ENCODE measurements at places on chromosomes 5 and 9.

DNA sequence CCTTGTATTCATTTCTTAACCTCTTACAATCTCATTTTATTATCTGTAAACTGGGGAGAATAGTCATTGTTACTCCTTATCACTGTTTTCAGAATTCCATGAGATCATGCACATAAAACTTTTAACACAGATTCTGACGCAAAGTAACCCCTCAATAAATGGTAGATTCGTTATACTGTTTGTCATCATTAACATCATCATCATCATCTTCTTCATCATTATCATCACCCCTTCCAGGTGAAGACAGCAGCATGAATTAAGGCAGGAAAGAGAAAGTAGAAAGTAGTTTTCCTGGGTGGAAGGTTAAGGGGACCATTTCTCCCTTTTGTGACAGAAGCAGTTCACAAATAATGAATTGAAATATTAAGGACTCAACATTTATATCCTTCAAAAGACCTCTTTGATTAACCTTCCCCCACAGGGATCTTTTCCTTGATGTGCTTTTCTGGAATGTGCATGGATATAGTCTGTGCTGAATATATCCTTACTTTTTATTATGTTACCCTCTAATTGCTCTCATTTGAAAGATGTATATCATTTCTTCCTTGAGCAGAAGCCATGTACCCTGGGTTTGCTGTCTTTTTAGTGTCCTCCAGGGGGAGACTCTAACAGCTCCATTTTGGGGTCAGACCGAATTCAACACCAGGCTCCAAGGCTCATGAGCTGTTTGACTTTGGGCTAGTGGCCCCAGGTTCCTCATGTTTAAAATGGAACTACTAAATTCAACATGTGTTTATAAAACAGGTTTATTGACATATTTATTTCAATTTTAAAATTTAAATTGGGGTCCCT lies 1029.9 kb upstream of the WWC1 start:
- no peak for DNase-seq

DNA sequence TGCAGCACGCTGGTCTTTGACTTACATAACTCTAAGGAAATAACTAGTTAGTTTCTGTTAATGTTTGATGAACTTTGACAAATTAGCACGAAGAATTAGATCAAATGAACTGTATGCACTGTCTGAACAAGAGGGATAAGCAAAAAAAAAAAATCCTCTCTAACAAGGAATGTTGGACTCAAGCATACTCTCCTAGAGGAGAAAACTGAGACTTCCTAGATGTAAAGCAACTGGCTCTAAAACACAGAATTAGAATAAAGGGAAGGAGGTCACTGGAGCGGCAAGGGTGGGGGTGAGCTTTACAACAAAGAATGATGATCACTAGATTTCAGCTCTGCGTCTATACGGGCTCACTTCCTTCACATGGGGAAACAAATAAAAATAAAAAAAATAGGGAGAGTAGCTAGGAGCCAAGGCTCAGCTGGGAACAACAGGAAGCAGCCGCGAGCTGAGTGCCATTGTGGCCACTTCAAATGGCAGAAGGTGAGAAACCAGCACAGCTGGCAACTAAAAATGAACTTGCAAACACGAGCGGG lies 48.7 kb upstream of the CEMIP2 start:
- no peak for DNase-seq

GRCh38 chr5:74651710-74652109 lies 11.2 kb upstream of the ENC1 start:
- DNase-seq, result no peak

DNA sequence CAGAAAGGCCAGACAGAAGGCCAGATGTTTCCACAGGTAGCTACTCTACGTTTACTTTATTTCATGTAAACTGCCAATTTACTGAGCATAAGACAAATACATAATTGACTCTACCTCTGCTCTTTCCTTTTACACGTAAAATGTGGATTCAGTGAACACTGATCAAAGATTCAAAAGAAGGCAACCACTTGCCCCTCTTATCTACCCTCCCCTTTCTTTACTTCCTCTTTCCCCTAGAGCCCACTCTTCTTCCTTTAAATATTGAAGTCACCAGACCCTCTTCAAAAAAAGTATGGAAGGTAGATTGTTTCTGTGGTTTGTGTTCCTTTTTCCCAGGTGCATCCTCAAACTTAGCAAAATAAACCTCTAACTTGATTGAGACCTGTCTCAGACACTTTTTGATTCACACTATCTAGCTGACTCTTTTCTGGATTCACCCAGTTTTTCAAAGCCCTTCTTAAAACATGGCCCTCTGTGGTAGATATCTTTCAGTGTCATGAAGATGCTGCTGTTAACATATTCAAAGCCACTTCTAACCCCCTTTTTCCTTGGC lies 6.7 kb downstream of the FAM114A2 start:
- DNase-seq, result no peak

DNA sequence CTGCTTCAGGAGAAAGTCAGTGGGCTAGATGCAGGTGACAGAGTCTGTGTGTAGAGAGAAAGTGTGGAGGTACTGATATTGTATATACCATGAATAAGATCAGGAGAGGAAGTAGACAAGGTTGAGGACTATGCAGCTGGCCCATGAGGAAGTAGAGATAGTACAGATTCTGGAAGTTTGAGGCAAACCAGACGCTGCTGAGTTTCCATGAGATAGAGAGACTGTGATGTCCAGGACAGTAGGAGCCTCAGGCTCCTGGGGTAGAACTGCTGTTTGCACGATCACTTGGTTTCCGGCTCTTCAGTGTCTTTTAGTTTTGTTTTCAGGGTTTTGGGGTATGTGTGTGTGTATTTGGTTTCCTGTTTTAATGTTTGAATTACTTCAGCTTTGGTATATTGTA lies 13.6 kb downstream of the OTULINL start:
- DNase-seq, result no peak

DNA sequence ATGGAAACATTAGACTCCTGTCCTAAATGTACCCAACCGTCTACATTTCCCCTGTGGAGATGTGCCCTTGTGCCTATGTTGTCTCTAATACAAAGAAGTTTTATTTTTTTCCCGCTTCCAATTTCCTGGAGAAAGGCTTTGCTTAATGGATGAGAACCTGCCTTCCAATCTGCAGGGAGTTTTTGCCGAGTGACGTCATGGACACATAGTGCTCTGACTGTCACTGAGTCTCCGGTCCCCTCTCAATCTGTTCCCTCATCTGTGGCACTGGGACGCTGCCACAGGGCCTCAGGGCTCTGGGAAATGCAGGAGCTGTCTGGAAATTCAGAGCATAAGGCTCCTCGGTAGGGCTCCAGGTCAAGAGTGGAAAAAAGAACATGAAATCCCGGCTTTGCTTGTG lies 144.8 kb downstream of the PDZD2 start:
- no peak for DNase-seq

GRCh38 chr9:2267181-2267745 lies 252.1 kb downstream of the SMARCA2 start:
- no peak for DNase-seq

- DNase-seq, result no peak
Measured at GRCh38 chr5:151054709-151055108, 26.1 kb downstream of the TNIP1 start.

GRCh38 chr9:114031037-114031630 lies 47.0 kb downstream of the AMBP start:
- no peak for DNase-seq

- DNase-seq, result no peak
Measured at GRCh38 chr9:119298076-119298853, 71.0 kb downstream of the BRINP1 start.

- no peak for DNase-seq
Measured at GRCh38 chr5:50856401-50857119, 190.1 kb downstream of the PARP8 start.

DNA sequence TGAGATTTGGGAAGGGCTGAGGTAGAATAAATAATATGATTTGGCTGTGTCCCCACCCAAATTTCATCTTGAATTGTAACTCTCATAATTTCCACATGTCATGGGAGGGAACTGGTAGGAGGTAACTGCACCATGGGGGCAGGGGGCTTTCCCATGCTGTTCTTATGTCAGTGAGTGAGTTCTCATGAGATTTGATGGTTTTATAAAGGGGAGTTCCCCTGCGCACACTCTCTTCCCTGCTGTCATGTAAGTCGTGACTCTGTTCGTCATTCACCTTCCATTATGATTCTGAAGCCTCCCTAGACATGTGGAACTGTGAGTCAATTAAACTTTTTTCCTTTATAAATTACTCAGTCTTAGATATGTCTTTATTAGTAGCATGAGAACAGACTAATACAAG lies 115.5 kb upstream of the STARD4 start:
- DNase-seq, result no peak

- DNase-seq, result no peak
Measured at GRCh38 chr5:160456480-160457177, 35.0 kb downstream of the PTTG1 start.

GRCh38 chr5:98791898-98792580 lies 18.6 kb downstream of the RGMB start:
- DNase-seq, result no peak

GRCh38 chr5:171640480-171640879 lies 145.1 kb upstream of the SMIM23 start:
- no peak for DNase-seq

DNA sequence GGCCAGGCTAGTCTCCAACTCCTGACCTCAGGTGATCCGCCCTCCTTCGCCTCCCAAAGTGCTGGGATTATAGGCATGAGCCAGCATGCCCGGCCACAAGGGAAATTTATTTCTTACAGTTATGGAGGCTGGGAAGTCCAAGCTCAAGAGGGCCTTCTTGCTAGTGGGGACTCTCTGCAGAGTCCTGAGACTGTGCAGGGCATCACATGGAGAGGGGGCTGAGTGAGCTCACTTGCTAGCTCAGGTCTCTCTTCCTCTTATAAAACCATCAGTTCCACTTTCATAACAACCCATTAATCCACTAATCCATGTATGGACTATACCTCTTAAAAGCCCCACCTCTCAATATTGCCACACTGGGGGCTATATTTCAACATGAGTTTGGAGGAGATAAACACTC lies 5.1 kb upstream of the SPIN1 start:
- DNase-seq, result no peak

GRCh38 chr5:55305345-55305744 lies 2.1 kb downstream of the DHX29 start:
- no peak for DNase-seq

DNA sequence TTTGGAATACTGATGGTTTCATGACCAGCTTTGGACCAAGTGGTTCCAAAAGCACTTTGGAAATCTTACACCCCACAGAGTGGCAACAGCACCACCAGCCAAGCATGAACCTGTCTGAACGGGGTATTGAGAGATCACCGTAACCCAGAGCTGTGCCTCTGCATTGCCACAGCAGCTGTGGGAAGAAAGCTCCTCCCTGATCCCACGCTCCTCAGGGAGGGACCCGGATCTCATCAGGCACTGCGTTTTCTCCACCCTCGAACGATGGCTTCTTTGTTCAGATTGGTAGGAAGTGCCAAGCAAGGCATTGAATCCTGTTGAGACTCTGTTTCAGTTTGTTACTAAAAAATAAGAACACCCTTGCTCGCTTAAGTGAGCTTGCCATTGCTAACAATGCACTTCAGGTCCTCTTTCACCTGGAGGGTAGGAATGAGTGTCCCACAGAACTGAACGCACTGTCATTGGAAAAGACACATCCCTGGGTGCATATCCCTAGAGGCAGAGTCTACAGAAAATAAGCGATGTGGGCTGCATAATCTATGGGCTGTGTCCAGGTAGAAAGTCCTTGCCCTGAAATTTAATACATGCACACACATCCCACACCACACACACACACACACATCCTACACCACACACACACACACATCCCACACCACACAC lies 118.0 kb upstream of the ICE1 start:
- no peak for DNase-seq

DNA sequence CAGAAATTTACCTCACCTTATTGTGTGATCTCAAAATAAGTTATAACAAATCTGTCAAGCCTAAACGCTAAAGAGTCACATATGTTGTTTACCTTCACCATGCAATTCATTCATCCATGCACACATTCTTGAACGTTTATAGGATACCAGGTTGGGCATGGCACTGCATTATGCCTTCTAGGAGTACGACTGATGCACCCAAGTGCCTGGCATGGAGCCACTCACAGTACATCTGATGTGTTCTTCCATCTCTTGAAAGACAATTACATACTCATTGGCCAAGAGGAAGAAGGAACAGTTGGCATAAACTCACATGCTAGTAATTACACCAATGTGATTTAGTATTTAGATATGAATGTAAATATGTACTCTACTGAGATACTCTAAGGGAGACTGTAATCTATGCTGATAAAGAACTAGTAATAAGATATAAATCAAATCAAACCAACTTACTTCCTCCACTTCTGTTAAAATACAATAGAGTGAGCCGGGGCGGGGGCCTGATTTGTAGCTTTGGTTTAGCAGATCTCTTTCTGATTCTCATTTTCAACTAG lies 90.7 kb downstream of the LPAR1 start:
- no peak for DNase-seq

DNA sequence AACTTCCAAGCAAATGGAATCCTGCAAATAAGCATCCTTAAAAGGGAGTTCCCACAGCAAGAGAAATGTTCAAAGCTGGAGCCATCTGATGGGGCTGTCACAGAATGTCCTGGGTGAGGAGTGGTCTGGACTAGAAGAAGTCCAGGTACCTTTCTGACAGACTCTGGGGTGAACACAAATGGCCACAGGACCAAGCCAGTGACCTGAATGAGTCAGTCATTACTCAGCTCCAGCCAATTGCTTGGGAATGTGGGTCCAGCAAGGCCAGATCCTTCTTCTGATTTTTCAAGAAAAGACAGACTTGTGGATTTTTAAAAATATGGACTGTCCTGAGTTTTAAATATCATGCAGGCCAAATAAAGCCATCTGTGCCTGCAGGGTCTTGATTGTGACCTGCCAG lies 30.1 kb downstream of the GALNT10 start:
- DNase-seq, result no peak

DNA sequence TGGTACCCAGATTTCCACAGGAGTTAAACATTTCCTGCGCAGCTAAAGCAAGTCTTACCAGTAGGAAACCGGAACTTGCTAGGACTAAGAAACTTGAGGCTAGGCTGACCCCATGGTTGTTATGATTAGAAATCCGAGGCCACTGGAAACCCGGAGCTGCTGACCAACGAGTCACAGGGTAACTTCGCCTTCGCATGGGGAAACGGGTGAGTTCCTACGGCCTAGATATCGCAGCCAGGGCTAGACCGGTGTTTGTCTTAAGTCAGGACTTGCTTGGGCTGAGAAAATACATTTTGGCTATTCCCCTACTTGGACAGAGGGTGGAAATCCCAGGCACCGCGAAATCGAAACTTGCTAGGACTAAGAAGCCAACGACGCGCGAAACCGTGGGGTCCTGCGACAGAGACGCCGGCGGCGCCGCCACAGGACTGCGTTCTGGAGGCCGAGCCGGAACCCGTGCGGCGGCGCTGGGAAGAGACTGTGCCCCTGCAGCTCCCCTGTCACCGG lies 1.6 kb upstream of the ANXA2R start:
- DNase-seq, result peak; percentile 41

Measured in nucleus accumbens (tissue), 56 donors.